ENCODE measurements at places on chromosomes 1 and 21.

DNA sequence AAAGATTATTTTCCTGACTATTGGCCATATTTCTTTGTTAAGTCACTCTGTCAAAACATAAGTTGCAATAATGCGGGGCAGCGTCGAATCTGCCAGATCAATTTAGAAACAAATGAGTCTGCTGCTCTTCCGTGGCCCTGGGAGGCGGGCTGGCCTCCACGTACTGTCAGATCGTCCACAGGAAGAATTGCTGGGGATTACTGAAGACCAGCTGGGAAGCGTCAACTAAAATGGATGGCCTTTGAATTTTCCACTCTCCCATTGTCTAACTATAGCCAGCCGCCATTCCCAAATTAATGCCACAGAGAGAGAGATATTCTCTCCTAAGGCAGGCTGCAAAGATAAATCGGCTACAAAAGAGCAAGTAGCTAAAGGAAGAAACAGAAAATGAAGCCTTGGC lies 560.2 kb downstream of the SMYD3 start:
- peak; percentile 34 for DNase-seq

- DNase-seq = peak; percentile 92
Observed at GRCh38 chr21:26546446-26547097, 26.5 kb downstream of the CYYR1 start.

DNA sequence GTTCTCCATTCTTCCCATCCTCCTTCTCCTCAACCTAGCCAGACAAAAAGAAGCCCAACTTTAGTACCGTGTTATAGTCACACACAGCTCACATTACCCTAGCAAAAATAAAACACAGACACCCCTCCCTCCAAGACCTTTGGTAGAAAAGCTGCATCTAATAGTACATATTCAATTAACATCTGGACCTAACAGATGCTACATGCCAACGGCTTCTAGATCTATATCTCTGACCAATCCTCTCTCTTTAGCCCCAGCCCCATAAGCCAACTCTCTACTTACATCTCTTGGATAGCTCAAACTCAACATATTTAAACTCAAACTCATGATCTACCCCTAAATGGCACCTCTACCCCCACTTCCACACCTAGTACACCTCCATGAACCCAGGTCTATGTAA lies 233.1 kb downstream of the KCNH1 start:
- DNase-seq = no peak

DNA sequence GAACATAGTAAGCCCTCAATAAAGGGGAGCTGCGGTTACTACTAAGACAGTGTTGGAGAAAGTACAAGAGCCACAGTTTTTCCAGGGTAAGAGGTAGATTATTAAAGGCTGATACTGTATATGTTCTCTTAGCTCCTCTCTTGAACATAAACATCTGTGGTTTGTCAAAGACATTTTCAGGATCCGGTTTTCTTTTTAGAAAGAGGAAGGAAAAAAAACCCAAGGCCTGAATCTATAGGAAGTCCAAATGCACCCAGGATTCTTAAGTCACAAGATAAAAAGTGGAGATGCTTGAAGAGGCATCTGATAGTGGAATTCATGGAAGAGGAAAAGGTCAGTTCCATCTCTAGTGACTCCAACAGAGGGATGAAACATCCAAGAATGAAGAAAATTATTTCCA lies 24.6 kb upstream of the SLC45A3 start:
- DNase-seq = no peak

GRCh38 chr1:68158837-68159236 lies 73.5 kb downstream of the WLS start:
- DNase-seq = no peak

DNA sequence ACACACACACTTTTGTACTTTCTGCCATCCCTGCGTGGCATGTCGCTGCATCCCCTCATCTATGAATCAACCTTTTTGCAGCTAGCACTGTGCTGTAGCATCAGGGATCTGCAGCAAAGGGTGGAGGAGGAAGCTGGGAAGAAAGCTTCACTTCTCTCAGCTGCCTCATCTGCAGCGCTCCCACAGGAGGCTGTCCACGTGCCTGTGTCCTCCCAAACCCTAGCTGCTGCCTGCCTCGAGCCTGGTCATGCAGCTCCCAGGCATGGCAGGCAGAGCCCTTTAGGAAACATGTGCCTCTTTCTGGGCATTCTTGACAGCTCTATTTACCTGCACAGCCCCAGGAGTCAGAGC lies 262.1 kb upstream of the SGIP1 start:
- DNase-seq = peak; percentile 38

- no peak for DNase-seq
Observed at GRCh38 chr1:112472142-112472541, 36.6 kb upstream of the WNT2B start.

DNA sequence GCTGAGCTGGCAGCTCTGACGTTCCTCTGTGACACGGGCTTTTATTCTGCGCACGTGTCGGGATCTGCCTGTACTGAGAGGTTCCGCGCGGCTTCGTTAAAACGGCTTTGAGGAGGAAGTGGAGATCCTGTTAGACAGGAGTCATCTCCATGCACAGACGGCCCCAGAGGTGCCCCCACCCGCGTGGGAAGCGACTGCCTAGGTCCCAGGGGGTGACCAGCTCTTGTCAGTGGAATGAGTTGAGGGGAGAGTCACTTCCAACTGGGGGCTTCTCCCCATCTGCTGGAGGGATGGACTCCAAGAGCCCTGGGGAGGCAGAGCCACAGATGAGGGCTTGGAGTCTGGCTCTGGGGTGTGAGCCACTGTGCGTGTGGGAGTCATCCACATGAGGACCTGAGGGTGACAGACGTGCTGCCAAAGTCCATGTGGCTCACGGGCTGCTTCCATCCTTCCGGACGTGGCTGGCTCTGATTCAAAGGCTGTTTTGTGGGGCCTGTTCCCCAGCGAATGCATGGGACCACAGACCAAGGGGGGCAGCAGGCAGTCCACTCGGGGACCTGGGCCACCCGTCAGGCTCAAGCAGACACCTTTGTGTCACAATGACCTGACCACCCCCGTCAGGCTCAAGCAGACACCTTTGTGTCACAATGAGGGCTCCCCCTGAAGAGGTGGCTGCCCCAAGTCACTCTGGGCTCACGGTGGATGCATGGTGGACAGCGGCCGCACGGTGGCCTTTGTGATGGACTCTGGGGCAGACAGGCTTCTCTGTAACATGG lies 26.8 kb downstream of the PTTG1IP start:
- DNase-seq = peak; percentile 66

GRCh38 chr1:234613128-234613875 lies 3.3 kb upstream of the IRF2BP2 start:
- DNase-seq = peak; percentile 43

DNA sequence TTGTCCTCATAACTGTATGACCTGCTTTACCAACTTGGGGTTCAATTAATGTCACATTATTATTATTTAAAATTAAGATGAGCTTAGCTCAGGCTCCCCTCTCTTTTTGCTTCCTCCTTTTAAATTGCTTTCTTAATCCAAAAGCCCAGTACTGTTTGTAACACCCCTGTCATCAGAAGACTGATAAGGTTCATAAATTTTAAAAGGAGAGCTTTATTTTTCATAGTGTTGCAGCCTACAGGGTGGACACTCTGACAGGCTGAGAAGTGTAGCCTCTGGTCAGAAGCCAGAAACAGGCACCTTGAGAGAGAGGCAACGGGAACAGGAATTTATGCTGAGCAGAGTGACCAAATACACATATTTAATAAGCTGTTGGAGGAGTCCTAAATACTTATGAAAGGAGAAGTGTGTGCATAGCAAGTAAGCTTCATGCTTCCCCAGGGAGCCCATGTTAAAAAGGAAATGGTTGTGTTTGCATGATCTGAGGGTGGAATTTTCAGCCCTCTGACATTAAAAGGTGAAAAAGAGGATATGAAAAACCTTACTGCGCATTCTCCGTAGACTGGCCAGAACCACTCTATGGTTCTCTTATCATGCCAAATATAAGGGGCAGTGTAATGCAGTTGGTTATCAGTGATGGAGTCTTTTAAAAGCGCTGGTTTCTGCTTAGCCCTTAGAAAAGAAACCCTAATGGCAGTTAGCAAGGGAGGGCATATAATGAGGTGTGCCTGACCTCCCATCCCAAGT lies 30.5 kb upstream of the FGGY start:
- no peak for DNase-seq

GRCh38 chr1:231266811-231267322 lies 25.9 kb downstream of the GNPAT start:
- no peak for DNase-seq

DNA sequence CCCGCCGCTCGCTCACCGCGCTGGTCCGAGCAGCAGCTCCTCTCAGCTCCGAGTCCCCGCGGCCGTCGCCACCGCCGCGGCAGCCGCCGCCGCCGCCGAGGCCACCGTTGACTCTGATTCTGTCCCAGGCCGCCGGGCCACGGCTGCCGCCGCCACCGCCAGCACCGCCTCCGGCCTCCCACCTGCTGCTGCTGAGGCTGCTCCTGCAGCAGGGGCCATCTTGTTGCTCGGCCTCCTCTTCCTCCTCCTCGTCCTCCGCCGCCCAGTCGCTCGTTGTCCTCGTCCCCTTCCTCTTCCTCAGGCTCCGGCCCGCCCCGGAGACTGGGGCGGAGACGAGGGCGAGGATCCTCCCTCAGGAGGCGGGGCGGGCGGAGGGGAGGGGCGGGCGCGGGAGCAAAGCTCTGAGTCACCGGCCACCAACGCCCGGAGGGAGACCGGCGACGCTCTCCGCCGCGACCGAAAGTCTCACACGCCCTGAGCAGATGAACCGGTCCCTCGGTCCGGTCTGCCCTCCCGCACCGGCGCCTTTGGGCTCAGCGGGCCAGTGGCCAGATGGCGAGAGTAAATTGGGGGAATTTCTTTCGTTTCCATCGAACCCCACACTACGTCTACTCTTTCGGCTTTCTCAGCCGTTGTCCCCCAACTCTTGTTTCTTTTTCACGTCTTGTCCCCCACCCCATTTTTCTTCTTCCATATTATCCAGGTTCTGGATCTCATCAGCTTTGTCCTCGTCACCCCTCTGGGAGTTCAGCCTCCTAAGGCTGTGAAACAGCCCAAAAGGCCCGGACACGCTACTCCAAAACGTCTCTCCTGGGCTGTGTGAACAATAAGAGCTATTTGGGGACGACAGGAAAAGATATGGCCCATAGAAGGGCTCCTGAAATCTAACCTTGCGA lies at the start of gene RC3H1:
RC3H1 (minus strand) TSS at position 278 of the 896 bp plus-strand sequence. CDS start 29,372 bp downstream, outside the sequence.
- peak; percentile 93 for DNase-seq

DNA sequence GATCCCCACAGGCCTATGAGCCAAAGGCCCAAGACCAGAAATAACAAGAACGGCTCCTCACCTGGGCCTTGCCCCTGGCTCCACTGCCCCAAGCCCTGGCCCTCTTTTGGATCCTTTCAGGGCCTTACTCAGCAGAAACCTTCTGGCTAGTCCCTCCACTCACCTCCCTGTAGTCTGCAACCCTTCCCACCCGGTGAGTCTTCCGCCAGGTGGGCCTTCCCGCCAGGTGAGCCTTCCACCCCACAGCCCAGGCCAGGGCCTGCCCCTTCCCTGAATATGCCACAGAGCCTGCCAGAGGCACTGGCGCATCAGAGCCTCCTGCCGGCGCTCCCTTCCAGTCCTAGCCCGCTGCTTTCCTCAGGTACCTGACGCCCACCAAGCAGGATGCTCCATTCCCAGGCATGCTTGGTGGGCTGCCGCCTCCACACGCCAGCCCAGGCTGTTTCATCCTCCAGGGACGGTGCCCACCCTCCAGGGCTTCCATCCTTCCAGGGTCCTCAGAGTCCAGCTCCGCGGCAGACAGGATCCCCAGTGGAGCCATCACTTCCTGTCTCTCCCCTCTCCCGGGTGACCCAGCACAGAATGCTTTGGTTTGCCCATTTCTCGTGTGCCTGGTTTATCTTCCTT lies 20.9 kb downstream of the LHX4 start:
- no peak for DNase-seq

DNA sequence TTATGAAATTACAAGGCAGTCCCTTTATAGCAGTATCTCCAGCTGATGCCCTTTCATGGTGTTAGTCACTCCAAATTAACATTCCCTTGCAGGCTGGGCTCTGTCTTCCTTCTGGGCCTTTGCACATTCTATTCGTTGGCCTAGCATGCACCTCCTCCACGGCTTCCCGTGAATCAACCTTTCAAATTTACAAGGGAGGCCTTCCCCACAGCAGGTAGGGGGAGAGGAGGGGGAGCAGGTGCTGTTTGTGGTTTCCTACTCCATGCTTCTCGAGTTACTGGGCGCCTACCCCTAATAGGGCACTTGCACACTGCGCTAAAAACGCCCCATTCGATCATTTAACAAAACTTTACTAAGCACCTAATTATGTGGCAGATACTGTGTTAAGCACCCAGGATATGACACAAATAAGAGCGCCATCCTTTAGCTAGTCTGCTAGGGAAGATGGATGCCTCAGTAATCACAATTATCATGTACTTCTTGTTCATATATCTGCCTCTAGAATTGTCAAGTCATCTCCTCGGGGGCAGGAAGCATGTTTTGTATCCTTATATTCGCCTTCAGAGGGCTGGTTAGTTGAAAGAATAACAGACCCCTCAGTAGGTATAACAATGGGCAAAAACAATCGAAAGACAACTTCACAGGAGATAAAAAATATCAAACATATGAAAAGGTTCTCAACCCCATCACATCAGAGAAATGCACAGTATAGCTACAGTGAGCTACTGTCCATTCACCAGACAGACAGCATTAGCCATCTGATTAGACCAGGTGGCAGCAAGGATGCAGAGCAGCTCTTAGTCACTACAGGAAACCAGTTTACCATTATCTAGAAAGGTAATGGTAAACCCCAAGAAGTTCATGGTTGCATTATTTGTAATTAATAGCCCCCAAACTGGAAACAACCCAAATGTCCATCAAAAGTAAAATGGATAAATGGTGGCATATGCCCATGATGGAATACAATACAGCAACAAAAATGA lies 1.7 kb upstream of the ADAR start:
- DNase-seq = no peak

GRCh38 chr1:174829990-174830389 lies 169.8 kb upstream of the CACYBP start:
- DNase-seq = no peak

- DNase-seq = peak; percentile 71
Observed at GRCh38 chr1:192521734-192522133, 53.8 kb upstream of the RGS1 start.

DNA sequence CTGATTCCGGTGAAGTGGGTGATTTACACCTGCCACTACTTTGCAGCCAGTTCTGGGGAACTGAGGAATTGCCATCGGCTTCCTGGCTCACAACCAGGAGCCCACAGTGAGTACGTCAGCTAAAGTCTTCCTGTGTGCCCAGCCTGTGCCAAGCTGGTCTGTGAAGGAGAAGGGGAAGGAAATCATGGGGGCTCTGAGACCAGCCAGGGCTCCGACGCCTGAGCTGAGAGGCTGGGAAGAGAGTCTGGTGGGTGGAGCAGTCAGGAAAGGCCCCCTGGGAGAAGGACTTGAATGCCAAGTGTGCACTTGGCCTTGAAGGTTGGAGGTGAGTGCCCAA lies 1.2 kb downstream of the LURAP1 start:
- DNase-seq = peak; percentile 30

GRCh38 chr1:54221867-54222484 lies 22.0 kb downstream of the MRPL37 start:
- no peak for DNase-seq

- no peak for DNase-seq
Observed at GRCh38 chr1:94819238-94819944, 766 bp upstream of the SLC44A3 start.
